ENCODE measurements at places on chromosomes 7 and 10. TPM values are rescaled to one million over a fixed set of nuclear protein-coding genes. Genes with fewer than 3 reads are reported as not detected.
A peak's percentile ranks its signal among the peaks of the same experiment; 100 is the strongest.

DNA sequence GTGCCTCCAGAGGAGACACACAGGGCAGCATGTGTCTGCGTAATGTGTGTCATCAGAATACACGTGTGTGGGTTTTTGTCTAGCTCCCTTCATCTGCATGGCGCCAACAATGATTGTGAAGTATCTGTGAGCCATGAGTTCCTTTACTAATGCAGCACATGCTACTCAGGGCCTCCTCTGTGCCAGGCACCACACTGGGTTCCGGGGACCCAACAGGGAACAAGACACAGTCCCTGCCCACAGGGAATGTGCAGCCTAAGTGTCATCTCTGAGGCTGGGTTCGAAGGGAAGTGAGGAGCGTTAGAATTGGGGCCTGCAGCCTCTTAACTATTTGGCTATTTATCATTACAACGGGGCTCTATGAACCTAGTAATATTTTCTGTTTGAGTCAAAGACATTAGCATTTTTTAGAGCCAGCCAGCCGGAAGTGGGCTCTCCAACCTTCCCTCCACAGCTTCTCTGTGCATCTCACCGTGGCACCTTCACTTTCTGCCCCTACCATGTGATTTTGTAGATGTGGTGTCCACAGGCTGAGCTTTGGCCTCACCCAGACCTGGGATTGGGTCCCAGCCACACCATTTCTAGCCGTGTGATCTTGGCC lies 43.9 kb upstream of the SRGN start:
- H3K27ac ChIP-seq = no peak overlapping the region
- H3K4me1 ChIP-seq = no peaks in the 10 kb centered on the region

- H3K27me3 ChIP-seq = no peaks in the 10 kb centered on the region
- no peak overlapping the region for H3K4me3 ChIP-seq
- H3K27ac ChIP-seq = no peak overlapping the region
- H3K4me1 ChIP-seq = no peaks in the 10 kb centered on the region
- DNase-seq = no peak
- no peaks in the 10 kb centered on the region for H3K36me3 ChIP-seq
Measured at GRCh38 chr10:48634198-48634983, 29.5 kb upstream of the ARHGAP22 start.

SHTN1 gene
- 36.0 TPM for total RNA-seq

UNCX gene
- total RNA-seq = not detected

- no peaks in the 10 kb centered on the region for H3K4me1 ChIP-seq
- no peak overlapping the region for H3K4me3 ChIP-seq
- no peaks in the 10 kb centered on the region for H3K36me3 ChIP-seq
- H3K27ac ChIP-seq = peak overlapping the region; percentile 45
- no peak for DNase-seq
- no peaks in the 10 kb centered on the region for H3K27me3 ChIP-seq
Measured at GRCh38 chr7:134368851-134369544, 52.3 kb upstream of the SLC35B4 start.

PON3 gene
- total RNA-seq = 8.5 TPM

DNA sequence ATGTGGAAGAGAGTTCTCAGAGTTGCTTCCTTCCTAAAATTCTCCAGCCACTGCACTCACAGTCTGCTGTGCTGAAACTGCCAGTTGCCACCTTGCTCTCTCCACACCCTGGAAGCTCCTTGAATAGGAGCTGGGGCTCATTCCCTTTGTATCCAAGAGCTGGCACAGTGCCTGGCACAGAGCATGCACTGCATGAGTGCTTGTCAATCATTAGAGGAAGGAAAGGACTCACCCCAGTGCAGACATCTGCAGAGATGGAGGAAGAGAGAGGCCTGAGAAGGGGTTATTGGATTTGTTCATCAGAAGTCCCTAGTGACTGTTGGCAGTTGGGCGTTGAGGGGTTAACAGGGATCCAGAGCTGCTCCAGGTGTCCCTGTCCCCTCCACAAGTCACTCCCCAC lies 41.7 kb upstream of the DUSP5 start:
- H3K4me3 ChIP-seq = no peak overlapping the region
- no peaks in the 10 kb centered on the region for H3K36me3 ChIP-seq
- no peaks in the 10 kb centered on the region for H3K27me3 ChIP-seq

HOXA5 gene
- 48.7 TPM for total RNA-seq

DNA sequence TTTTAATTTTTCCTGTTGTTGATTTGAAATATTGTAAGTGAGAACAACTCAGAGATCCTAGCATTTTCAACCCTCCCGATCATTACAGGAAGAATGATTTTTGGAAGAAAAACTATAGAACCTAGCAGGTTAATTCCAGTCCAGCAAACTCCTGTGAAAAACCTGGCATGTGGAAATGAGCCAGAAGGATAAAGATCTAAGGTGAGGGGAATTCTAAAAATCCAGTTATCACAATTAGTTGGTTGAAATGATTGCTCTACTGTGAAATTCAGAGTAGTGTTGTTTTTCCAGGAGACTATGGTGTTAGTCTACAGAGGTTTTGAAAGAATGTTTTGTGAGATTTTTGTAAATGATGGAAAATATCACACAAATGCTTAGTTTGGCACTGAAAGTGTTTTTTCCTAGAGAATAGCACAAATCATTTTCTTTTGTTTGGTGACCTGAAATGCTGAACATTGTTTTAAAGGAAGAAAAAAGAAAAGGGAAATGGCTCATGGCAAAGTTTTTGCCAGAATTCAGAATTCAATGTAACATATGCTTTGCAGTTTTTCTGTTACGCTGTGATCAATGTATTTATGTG lies 152.4 kb upstream of the SLC26A5 start:
- no peaks in the 10 kb centered on the region for H3K4me1 ChIP-seq
- H3K36me3 ChIP-seq = no peaks in the 10 kb centered on the region
- DNase-seq = no peak
- H3K27ac ChIP-seq = no peak overlapping the region
- H3K27me3 ChIP-seq = no peaks in the 10 kb centered on the region

DNA sequence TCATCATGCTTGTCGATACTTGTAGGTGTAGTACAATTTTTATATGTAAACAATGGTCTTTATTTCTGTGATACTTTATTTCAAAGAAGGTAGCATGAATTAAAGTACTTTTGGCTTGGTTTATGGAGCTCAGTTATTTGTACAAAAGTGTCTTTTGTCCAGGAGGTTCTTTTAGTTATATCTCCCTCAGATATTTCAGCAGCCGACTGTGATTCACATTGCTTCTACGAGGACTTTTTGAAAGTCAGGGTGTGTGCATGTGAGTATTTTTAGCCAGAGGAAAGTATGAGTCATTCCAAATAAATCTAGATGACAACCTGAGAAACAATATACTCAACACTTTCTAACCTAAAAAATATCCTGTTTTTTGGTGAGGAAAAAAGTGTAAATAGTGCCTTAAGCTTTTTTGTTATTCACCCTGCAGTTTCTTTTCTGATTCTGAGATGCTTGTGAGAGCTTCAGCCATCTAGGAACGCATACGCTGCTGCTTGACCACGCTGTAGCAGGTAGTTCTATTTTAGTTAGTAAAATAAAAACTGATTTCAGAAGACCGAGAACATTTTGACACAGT lies 595 bp upstream of the SUN1 start:
- H3K27ac ChIP-seq = peak overlapping the region; percentile 95
- no peaks in the 10 kb centered on the region for H3K36me3 ChIP-seq
- H3K4me3 ChIP-seq = peak overlapping the region; percentile 25
- H3K4me1 ChIP-seq = peaks cover 9% of the 10 kb centered on the region
- no peaks in the 10 kb centered on the region for H3K27me3 ChIP-seq

DNA sequence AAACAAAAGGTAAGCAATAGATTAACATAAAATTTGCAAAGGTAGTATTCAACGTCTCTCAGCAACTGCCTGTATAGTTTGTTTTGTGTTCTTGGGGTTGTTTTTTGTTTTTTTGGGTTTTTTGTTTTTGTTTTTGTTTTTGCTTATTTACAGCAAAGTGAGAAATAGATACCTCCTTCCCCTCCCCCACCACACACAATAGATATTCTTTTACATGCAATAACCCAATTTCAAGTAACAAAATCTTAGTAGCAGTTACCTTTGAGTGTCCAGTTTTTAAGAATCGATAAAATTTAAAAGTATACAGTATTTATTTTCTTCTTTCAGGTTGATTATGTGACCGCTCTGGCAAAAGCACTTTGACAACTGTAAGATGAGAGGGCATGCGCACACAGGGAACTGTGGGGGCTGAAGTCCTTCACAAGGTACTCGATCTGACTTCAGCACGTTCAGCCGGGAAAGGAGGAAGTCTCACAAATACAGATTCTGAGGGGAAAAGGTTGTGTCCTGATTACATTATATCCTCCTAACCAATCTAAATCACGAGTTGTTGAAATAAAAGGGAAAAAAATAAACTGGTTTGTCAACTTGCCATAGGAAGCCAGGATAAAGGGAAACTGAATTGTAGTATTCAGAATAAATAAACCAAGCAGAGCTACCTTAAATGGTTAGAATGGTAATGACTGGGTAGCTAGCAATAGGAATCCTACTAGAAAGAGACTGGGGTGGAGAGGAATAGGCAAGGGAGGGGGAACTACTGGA lies 47.8 kb downstream of the CPEB3 start:
- peak; percentile 39 for DNase-seq
- no peaks in the 10 kb centered on the region for H3K27me3 ChIP-seq
- H3K36me3 ChIP-seq = no peaks in the 10 kb centered on the region
- peak overlapping the region; percentile 60 for H3K27ac ChIP-seq

DNA sequence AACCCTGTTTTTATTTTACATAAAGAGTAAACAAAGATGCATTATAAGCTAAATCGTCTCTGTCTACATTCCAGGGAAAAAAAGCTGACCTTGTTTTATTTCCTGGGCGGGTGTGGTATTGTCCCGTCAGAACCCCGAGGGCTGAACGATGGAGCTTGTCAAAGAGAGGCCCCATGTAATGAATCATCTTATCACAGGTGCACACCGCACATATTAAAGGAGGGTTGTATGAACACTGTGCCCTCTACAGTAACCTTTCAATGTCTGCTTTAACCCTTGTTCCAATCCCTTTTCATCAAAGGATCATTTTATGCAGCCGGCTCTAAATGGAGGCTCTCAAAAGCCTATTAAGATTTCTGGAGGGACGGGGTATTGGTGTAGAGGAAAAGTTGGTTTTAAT lies 158.5 kb upstream of the YAE1 start:
- H3K36me3 ChIP-seq = no peaks in the 10 kb centered on the region
- H3K27ac ChIP-seq = no peak overlapping the region

DNA sequence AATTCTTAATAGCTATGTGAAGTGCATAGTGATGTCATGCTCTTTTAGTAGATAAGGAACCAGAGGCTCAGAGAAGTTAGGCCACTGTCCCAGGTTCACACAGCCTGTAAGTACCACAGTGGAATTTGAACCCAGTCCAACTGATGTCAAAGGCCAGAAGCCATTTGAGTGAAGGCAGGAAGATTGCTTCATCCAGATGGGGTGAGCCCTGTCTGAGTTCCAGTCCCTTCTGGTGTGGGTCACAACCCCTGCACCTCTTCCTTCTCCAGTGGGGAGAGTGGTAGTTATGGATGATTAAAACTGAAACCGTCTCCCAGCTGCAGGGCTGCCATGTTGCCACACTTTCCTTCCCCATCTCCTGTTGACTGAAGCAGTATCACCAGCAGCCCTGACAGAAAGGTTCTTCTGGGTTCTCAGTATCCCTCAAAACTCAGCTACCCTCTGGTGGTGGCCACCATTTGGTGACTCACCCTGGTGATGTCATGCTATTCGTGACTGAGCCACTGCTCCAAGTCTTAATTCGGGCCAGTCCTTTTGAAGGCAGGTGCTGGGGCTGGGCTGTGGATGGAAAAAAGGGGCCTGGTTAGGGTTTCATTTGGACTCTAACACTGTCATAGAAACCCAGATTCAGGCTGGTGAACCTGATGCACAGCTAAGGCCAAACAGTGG lies 1.5 kb upstream of the C10orf95 start:
- H3K27me3 ChIP-seq = no peaks in the 10 kb centered on the region
- H3K36me3 ChIP-seq = no peaks in the 10 kb centered on the region
- H3K4me1 ChIP-seq = no peaks in the 10 kb centered on the region
- H3K27ac ChIP-seq = peak overlapping the region; percentile 71
- DNase-seq = no peak

DNA sequence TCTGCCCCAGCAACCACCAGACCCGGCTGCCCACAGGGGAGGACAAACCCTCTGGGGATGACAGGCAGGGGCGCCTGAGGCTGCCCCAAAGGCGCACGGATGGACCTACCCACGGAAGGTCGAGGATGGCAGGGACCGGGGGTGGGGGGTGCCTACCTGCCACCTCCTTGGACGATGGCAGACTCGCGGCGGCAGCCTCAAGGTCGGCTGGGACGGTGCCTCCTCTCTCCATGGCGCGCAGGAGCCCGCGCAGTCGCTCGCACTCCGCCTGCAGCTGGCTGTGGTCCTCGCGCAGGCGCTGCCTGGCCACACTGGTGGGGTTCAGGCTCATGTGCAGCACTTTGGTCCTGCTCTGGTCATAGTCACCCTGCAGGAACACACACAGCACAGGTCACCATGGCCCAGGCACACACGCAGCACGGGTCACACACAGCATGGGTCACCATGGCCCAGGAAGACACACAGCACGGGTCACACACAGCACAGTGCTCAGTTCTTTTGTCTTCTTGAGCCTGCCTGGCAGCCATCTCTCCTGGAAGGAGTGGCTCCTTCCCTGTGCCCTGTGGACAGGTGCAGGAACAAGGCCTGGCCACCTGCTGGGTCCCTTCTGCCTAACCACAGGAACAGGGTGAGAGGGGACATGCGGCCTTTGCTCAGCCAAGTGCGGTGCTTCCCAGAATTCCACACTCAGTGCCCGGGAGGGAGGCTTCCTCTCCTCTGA lies 266.6 kb downstream of the ELFN1 start:
- DNase-seq = no peak
- H3K4me3 ChIP-seq = no peak overlapping the region
- H3K27me3 ChIP-seq = no peaks in the 10 kb centered on the region
- no peak overlapping the region for H3K27ac ChIP-seq
- H3K36me3 ChIP-seq = no peaks in the 10 kb centered on the region
- H3K4me1 ChIP-seq = no peaks in the 10 kb centered on the region

TAS2R41 gene
- total RNA-seq = 0.66 TPM

DNA sequence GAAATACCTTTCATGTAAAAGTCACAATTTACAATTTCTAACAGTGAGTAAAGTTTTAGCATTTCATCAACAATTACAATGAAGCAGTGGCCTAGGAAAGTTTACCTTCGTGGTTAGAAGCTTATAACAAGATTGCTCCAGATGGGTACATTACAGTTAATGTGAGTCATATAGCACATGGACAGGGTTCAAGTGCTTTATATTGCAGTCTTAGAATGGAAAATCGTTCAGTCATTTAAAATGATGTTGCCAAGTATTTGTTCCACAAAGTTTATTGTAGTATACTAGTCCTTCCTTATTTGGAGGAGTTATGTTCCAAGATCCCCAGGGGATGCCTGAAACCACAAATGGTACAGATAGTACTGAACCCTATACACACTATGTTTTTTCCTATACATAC lies 174.6 kb upstream of the TARP start:
- H3K27ac ChIP-seq = no peak overlapping the region
- H3K4me1 ChIP-seq = no peaks in the 10 kb centered on the region
- H3K27me3 ChIP-seq = no peaks in the 10 kb centered on the region
- no peaks in the 10 kb centered on the region for H3K36me3 ChIP-seq
- DNase-seq = no peak

- no peak for DNase-seq
- no peaks in the 10 kb centered on the region for H3K27me3 ChIP-seq
- no peaks in the 10 kb centered on the region for H3K4me1 ChIP-seq
- H3K36me3 ChIP-seq = no peaks in the 10 kb centered on the region
Measured at GRCh38 chr7:126700807-126701604, 551.7 kb downstream of the GRM8 start.

PNLIP gene
- total RNA-seq = not detected
